CD4-positive, alpha-beta T cell treated with Interleukin-1 beta for 1 hour (primary cell): ENCODE measurements at places on chromosomes 2 and 18.

GRCh38 chr18:49651033-49651432, 89.2 kb downstream of the LIPG start:
- no peak for DNase-seq

- DNase-seq, result no peak
Measured at GRCh38 chr2:233882353-233882752, 14.2 kb upstream of the MSL3B start.

GRCh38 chr2:171541202-171541887, 19.1 kb downstream of the CYBRD1 start:
- no peak for DNase-seq

- DNase-seq, result peak; percentile 48
Measured at GRCh38 chr18:23967321-23968089, 47.0 kb upstream of the TTC39C start.

GRCh38 chr2:108607706-108608301, 73.5 kb downstream of the LIMS1 start:
- DNase-seq, result peak; percentile 60

DNA sequence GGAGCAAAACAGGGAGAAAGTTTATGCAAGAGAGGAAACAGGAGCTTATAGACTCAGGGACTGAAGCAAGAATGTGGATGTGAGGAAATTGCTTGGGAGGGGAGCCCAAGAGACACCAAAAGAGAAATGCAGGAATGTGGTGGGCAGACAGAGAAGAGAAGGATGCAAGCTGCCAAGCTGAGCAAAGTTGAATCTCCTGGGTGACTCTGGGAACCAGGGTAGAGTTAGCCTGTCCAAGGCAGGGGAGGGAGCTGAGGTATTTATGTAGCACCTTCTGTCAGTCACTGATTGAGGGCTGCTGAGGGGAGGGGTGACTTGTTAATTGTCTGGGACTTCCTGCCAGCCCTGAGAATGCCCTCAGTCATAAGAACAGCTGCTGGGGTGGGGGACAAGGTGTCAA, 464.3 kb downstream of the NBAS start:
- DNase-seq, result no peak

- DNase-seq, result no peak
Measured at GRCh38 chr2:38731684-38732221, 19.4 kb downstream of the SRSF7 start.

DNA sequence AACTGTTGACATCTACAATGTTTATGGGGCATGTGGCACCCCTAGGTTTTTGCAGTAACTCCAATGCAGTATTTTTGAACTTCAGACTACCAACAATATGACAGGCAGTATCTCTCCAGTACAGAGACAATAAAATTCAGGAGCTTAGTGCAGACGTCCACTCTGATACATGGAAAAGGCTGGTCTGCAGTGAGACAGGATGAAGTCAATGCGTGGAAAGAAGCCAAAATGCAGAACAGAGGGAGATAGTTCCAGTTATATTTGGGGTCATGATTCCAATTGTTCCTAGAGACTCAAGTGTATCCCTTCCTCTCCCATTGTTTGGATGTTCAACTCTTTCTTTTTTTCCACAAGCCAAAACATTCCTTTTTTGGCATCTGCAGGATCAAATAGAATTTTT, 18.7 kb upstream of the SMAD2 start:
- no peak for DNase-seq

- no peak for DNase-seq
Measured at GRCh38 chr18:654601-655000, 2.9 kb upstream of the TYMS start.

- DNase-seq, result no peak
Measured at GRCh38 chr2:160920791-160921303, 239.4 kb upstream of the TANK start.

- DNase-seq, result no peak
Measured at GRCh38 chr2:30636311-30636710, 170.9 kb downstream of the CAPN13 start.

DNA sequence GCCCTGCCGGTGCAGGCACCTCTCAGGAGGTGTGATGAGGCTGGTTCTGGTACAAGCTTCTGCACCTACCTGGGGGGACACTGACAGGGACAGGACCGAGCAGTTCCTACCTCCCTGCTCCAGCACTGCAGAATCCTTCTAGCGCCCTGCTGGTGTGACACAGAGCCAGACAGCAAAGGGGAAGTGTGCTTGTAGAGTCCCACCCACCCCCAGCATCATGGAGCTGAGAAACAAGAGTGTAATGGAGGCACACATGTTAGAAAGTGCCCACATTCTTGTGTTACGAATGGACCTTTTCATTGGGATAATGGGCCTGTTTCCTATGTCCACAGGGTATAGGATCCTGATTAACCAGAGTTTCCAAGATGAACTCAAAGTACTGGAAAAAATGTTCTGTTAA, 38.3 kb downstream of the OXER1 start:
- peak; percentile 27 for DNase-seq

GRCh38 chr2:55416786-55417568, 2.7 kb downstream of the CCDC88A start:
- DNase-seq, result no peak

GRCh38 chr2:54012538-54013141, 41.8 kb upstream of the PSME4 start:
- no peak for DNase-seq

- no peak for DNase-seq
Measured at GRCh38 chr2:101038455-101039255, 36.6 kb downstream of the RPL31 start.

DNA sequence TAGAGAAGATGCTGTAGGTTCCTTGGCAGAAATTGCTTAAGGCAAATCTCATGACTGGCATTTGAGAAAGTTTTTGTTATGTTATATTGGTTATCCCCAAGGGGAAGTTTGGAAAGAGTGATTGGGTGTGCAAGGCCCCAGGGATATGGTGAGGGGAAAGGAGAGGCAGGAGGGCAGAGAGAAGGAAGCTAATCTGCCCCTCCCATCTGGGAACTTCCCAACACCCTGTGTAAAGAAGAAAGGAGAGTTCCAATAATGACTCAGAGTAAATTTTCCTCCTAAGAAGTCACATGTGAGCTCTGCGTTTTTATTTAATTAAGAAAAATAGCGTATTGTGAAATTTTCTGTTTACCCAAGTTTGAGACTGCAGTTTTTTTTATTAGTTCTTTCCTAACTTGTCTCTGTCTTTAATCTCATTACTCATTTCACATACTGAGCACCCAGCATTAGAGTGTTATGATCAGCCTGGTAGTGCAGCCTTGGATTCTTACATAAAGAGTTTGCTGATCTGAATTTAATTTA, 3.1 kb upstream of the KYNU start:
- DNase-seq, result peak; percentile 81

DNA sequence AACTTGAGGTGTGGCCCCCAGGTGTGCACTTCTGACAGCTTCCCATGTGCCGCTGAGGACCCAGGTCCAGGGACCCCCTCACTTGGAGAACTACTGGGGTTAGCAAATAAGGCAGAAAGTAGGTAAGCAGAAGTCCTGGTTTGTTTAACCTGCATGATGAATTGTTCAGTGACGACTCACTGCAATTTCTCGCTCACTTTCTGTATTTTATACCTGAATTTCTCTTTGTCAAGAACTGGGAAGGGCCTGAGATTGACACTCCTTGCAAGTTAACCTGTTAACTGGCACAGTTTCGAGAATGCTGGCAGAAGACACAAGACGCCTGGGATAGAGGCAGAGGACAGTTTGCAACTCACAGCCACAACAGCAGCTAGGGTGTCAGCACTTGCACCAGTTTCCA, 164.5 kb upstream of the NCK2 start:
- no peak for DNase-seq

DNA sequence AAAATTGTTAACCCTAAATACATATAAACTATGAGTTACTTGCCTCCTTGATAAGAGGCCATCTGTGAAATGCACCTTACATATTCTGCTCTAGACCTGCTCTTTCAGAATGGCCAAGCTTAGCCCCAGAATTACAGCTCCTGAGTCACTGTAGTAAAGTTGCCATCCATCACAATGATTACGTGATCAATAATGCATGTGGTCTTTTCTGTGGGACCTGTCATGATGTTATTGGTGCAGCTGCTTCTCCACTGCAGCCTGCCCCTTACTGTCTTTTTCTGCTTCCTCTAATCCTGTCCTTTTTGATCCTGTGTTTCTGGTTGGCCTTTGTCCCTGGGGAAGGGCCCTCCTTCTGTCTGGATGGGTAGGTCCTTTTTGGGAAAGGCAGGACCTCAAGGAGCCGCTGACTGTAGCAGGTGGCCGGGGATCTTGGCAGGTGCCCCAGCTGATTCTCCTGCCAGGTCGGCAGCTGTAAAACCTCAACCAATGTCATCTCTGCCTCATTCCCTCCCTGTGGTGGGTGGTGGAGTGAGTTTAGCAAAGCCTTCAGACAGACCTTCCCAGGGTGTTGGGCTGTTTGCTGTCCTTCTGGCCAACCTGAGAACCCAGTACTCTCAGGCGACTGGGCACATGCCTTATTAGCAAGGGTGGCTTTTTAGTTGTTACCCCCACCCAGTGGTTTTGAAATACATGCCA, 126.2 kb upstream of the EML6 start:
- no peak for DNase-seq

- no peak for DNase-seq
Measured at GRCh38 chr2:134327367-134327766, 73.5 kb downstream of the MGAT5 start.

- no peak for DNase-seq
Measured at GRCh38 chr2:181573140-181573736, 83.7 kb downstream of the CERKL start.

- no peak for DNase-seq
Measured at GRCh38 chr2:181367906-181368435, 89.2 kb upstream of the ITGA4 start.

DNA sequence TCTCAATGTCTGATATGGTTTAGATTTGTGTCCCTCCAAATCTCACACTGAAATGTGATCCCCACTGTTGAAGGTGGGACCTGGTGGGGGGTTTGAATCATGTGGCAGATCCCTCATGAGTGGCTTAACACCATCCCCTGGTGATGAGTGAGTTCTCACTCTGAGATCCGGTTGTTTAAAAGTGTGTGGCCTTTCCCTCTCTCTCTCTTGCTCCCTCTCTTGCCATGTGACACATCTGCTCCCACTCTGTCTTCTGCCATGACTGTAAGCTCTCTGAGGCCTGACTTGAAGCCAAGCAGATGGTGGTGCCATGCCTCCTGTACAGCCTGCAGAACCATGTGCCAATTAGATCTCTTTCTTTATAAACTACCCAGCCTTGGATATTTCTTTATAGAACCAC, 108.8 kb downstream of the RBMS1 start:
- no peak for DNase-seq

DNA sequence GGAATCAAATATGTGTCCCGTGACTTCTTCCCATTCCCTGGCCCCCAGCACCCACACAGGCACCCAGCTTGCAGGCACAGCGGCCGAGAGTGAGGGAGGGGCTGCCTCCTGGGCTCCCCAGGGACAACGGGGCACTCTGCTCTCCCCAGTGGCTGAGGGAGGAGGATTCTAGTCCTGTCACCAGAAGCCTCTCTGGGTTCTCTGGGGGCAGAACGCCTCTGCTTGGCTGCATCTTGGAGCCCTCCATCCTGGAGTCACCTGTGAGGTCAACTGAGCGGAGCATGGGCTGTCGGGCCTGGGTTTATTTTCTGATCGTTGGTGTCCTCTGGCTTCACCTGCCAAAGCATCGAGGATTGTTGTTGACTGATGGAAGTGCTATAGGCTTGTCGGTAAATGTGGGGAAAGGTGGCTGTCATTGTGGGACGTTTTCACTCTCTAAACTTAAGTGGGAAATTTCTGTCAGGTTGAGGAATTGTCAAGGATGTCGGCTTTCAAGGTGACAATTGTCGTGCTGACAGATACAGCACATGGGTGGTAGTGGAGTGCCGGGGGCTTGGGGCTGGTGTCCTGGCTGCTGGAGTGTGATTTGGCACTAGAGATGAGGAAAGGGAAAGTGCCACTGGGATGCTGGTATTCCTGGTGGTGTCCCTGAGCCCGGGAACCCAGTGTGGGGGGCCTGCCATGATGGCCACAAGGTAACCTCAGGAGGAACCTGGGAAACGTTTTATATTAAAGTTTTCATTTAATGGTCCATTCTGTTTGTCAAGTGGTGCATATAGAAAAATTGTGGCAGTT, 13.6 kb downstream of the SH3RF3 start:
- no peak for DNase-seq

- no peak for DNase-seq
Measured at GRCh38 chr2:151553-152334, 105.4 kb upstream of the FAM110C start.

DNA sequence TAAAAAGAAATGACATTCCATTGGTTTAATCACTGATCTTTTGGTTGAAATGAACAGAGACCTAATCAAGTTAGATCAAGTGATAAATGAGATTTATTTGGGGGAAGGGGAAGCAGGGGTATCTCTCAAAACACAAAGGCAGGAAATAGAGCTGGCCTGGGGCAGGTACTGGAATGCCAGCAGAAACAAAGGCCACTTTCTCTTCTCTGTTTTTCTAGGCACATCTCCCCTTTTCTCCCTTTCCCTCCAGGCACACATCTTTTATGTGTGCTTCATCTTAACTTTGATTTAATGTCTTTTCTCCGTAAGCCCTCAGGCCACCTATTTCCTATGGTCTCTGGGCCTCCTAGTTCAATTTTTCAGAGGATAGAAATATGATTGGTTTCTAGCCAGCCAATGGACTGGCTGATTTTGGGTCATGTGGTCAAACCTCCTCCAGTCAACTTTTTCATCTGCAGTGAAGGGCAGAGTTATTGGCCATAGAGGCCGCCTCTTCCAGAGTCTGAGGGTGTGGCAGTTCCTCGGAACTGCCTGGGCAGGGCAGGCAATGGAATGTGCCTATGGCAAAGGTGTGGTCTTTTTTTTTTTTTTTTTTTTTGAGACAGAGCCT, 58.9 kb upstream of the FAM136A start:
- DNase-seq, result no peak

DNA sequence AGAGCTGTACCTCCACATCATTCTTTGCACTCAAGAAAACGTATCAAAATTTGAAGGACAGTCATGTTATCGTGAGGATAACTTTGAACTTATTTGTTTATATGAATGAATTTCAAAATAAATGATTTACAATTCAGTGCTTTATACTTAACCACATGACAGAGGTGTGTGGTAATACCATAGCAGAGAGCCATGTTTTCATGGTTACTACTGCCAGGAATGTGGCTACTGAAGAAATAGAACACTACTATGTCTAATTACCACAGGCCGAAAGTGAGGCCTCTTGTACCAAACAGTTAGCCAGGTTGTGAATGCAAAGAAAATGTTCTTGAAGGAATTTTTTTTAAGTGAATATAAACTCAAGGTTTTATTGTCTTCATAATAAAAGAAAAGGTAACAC, 49.2 kb downstream of the AAK1 start:
- no peak for DNase-seq

GRCh38 chr2:45908316-45909170, 257.1 kb downstream of the PRKCE start:
- DNase-seq, result no peak

DNA sequence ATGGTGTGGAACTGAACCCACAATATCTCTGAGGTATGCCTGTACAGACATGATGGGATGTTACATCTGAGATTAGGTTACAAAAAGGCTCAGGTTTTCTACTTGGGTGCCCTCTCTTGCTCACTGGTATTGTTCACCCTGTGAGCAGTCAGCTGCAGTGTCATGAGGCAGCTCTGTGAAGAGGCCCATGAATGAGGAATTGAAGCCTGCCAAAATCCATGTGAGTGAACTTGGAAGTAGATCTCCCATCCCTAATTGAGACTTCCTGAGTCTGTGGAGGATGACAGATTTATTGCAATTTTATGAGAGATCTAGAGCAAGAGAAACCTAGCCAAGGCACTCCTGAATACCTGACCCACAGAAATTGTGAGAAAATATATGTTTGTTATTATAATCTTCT, 404.9 kb upstream of the ZEB2 start:
- DNase-seq, result no peak

- DNase-seq, result no peak
Measured at GRCh38 chr2:181605889-181606837, 50.7 kb downstream of the CERKL start.
